ENCODE measurements at places on chromosomes 3 and 15. TPM values are rescaled to one million over a fixed set of nuclear protein-coding genes. Genes with fewer than 3 reads are reported as not detected.
A peak's percentile ranks its signal among the peaks of the same experiment; 100 is the strongest.

FBXO40 gene
- not detected for total RNA-seq

ACSBG1 gene
- not detected for total RNA-seq

RASSF1 gene
- total RNA-seq = 99.0 TPM

ZDHHC23 gene
- 2.8 TPM for total RNA-seq

DNA sequence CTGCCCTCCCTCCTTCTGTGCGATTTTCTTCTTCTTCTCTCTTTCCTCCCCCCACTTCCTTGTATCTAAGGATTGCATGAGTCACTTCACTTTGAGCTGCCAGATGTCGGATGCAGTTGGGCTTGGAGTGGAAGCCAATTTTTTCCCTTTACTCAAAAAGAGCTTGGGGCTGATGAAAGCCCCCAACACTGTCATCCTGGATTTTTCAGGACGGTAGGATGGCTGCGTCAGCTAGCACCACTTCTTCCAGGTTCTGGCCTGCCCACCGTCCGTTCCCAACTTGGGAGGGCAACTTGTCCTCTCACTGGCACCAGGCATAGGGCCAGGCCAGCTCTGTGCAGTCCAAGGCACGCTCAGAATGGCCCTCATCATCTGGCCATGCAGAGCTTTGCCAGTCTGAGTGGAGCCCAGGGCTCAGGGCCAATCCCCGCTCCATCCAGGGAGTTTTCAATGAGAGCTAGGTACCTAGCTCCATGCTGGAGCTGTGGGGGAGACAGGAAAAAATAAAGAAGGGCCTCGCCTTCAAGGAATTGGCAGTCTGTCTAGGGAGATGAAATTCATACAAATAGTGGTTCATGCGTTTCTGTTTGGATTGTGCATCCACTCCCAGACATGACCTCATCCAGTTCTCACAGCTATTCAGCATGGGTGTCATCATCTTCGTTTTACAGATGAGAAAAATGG, 47.7 kb upstream of the INSYN1 start:
- no peaks in the 10 kb centered on the region for H3K36me3 ChIP-seq
- H3K4me3 ChIP-seq = no peak overlapping the region
- no peak for DNase-seq
- H3K27me3 ChIP-seq = no peaks in the 10 kb centered on the region

GRCh38 chr3:196287440-196288140, at the start of gene PCYT1A:
Gene PCYT1A (minus strand): TSS chr3:196287726. CDS start chr3:196270531, 17,195 bp downstream.
- no peaks in the 10 kb centered on the region for H3K4me1 ChIP-seq
- no peaks in the 10 kb centered on the region for H3K27me3 ChIP-seq
- DNase-seq = peak; percentile 86
- H3K4me3 ChIP-seq = peak within 1 kb of the TSS; percentile 90
- H3K36me3 ChIP-seq = no peaks in the 10 kb centered on the region
- H3K27ac ChIP-seq = peak within 1 kb of the TSS; percentile 93

DNA sequence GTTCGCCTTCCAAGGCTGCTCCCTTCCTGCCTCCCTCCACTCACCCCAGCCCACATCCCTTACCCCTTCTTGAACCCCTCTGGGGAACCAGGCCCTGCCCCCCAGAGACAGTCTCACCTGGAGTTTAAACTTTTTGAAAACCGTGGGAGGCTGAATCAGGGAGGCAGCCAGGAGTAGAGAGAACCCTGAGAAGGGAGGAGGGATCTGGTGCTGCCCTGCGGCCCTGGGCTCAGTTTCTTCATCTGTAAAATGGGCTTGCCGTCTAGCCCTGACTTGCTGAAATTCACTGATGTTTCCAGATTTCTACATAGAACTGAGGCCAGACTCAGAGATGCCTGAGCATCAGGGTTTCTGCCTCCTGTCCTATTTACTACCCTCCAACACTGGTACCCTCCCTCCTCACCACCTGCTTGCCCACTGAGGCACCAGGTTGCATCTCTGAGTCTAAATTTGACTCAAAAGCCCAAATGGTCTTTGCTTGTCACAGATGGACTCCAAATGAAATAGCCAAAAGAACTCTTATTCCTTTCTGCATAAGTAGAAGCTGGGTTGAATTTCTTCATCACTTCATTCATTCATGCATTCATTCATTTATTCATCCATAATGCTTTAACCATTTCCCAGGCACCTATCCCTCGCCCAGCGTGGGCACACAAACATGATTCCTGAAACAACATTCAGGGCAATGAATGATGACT, 11.9 kb upstream of the STRA6 start:
- H3K27ac ChIP-seq = no peak overlapping the region
- no peak overlapping the region for H3K4me3 ChIP-seq
- no peaks in the 10 kb centered on the region for H3K27me3 ChIP-seq
- H3K4me1 ChIP-seq = no peaks in the 10 kb centered on the region
- DNase-seq = no peak

DNA sequence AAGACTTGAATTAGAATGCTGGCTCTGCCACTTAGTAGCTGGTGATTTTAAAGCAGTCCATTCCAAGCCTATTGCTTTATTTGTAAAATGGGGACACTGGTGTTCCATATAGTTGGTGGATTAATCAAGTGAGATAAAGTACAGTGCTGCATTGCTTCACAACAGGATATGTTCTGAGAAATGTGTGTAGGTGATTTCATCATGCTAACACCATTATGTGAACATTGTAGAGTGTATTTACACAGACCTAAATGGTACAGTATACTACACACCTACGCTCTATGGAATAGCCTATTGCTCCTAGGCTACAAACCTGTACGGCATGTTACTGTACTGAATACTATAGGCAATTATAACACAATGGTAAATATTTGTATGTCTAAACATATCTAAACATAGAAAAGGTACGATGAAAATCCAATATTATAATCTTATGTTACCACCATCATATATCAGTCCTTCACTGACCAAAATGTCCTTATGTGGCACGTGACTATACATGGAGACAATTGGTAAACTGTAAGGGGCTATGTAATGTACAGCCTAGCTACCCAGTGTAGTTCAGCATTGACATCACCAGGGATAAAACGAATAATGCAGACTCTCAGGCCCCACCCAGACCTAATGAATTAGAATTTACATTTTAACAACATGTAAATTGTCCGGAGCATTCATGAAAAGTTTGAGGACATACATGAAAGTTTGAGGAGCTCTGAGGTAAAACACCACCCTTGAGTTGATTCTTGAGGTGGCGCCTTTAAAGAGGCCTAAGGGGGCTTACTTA, 121.4 kb upstream of the BFSP2 start:
- no peaks in the 10 kb centered on the region for H3K4me1 ChIP-seq
- DNase-seq = no peak
- no peak overlapping the region for H3K4me3 ChIP-seq
- no peaks in the 10 kb centered on the region for H3K27me3 ChIP-seq

- no peak for DNase-seq
- H3K27me3 ChIP-seq = no peaks in the 10 kb centered on the region
- no peak overlapping the region for H3K27ac ChIP-seq
- no peaks in the 10 kb centered on the region for H3K36me3 ChIP-seq
- H3K4me1 ChIP-seq = no peaks in the 10 kb centered on the region
Observed at GRCh38 chr3:184443831-184444230, 64.0 kb downstream of the CHRD start.

DNA sequence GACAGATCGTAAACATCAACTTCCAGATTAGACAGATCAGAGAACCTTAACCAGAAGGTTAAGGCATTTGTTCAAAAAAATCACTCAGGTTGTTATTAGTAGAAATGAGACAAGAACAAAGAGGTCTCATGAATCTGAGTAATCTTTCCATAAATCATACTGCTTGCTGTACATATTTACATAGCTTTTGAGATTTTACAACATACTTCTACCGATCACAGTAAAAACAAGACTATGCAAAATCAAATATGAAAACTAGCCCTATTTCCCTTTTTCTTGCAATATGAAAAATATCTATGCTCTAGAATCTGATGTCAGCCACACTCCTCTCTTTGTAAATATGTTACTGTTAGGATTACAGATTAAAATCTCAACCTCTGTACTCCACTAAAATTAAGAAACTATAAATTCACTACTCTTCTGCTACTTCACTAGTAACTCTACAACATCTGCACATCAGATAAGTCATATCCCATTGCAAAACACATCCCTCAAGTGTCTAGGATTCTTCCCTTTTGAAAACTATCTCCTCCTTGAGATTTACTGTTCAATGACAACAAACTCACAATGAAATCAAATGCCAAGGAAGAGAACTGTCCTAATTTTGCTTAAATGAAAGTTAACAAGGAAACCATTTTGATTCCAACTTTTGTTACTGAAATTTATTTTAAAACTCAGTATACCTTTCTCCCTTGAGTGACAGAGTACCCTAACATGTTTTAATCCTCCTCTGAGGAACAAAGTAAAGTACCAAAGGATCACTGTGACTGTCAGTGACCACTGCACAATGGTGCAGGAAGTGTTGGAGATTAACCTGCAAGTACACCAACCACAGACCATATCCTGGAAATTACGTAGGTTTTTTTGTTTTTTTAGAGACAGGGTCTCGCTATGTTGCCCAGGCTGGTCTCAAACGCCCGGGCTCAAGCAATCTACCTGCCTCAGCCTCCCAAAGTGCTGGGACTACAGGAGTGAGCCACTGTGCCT, 12.8 kb downstream of the DCUN1D1 start:
- no peak for DNase-seq
- no peak overlapping the region for H3K27ac ChIP-seq
- H3K4me1 ChIP-seq = peaks cover 64% of the 10 kb centered on the region
- no peaks in the 10 kb centered on the region for H3K27me3 ChIP-seq
- no peak overlapping the region for H3K4me3 ChIP-seq

- no peaks in the 10 kb centered on the region for H3K4me1 ChIP-seq
- H3K27ac ChIP-seq = no peak overlapping the region
- H3K27me3 ChIP-seq = no peaks in the 10 kb centered on the region
- H3K4me3 ChIP-seq = no peak overlapping the region
- no peak for DNase-seq
- no peaks in the 10 kb centered on the region for H3K36me3 ChIP-seq
Observed at GRCh38 chr3:65776081-65776480, 262.6 kb downstream of the MAGI1 start.

DNA sequence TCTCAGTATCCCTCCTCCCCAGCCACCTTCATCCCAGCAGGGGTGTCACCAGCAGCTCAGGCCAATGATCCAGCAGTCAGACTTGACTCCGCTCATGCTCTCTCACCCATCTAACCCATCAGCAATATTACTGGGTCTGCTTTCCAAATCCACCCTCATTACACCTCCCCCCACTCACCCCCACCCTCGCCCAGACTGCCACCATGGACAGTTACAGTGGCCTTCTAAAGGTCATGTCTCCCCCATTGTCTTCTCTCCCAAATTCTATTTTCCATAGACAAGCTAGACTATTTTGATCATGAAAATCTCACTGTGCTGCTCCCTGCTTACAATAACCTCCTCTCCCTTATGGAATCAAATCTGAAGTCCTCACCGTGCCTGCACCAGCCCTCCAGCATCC, 156.0 kb downstream of the TJP1 start:
- DNase-seq = no peak
- H3K4me3 ChIP-seq = no peak overlapping the region
- no peaks in the 10 kb centered on the region for H3K36me3 ChIP-seq
- no peak overlapping the region for H3K27ac ChIP-seq

- DNase-seq = no peak
- H3K27ac ChIP-seq = no peak overlapping the region
- H3K4me3 ChIP-seq = no peak overlapping the region
Observed at GRCh38 chr15:67154249-67154648, 88.8 kb downstream of the SMAD3 start.

DNA sequence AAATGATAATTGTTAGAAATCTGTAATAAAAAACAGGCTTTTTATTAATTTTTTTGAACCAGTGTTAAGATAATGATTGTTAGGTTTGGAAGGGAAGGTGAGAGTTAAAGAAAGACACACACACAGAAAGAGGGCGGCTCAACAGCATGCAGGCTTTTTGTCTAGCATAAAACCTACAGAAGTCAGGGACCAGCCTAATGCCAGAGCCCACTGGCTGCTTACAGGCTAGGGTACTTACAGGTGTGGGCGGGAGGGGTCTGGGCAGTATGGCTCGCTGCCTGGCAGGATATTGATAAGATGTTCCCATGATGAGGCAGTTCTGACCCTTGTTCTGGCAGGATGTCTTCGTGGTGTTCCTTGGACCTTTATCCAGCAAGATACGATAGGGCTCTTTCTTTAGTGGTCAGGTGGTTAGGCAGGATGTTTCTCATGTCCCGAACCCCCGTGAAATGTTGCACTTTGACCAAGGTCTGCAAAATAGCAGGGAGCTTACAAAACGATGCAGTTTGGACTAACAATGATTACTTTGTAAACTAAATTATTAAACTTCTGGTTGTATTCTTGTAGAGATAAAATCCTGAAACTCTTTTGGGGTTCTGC, 84.7 kb downstream of the DCUN1D1 start:
- H3K36me3 ChIP-seq = peaks cover 70% of the 10 kb centered on the region
- H3K4me1 ChIP-seq = no peaks in the 10 kb centered on the region
- no peak overlapping the region for H3K27ac ChIP-seq
- DNase-seq = no peak
- no peaks in the 10 kb centered on the region for H3K27me3 ChIP-seq
- no peak overlapping the region for H3K4me3 ChIP-seq

DNA sequence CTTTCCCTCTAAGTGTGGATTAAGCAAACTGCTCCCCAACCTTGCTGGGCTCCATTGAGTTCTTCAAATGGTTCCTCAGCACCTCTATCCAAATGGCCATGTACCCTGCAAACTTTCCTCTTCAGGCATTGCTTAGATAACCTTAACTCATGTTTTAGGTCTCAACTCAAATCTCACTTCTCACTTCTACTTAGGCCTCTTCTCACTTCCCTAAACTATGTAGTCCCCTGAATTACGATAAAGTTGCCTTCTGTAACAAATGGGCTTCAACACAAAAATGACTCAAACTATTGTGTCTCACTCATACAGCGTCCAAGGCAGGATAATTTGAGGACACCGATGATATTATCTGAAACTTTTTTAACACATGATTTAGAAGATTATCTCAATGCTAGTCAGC, 62.4 kb upstream of the STAC start:
- no peak overlapping the region for H3K4me3 ChIP-seq
- no peaks in the 10 kb centered on the region for H3K4me1 ChIP-seq
- no peaks in the 10 kb centered on the region for H3K36me3 ChIP-seq
- DNase-seq = no peak
- no peak overlapping the region for H3K27ac ChIP-seq

DNA sequence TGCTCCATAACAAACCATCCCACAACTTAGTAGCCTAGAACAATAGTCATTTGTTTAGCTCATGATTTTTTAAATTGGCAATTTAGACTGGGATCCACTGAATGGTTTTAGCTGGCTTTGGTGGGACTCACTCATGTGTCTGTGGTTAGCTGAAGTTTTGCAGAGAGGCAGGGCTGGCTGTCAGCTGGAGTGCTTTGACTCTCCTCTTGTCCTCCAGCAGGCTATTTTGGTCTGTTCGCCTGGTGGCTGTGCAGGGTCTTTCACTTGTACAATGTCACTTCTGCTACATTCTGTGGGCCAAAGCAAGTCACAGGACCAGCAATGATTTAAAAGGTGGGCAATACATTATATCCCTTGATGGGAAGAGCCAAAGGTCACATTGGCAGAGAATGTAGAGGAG, 1146.5 kb downstream of the ROBO2 start:
- H3K27ac ChIP-seq = no peak overlapping the region
- no peak for DNase-seq
- H3K4me3 ChIP-seq = no peak overlapping the region
- H3K4me1 ChIP-seq = no peaks in the 10 kb centered on the region
- no peaks in the 10 kb centered on the region for H3K36me3 ChIP-seq

- no peaks in the 10 kb centered on the region for H3K36me3 ChIP-seq
- H3K27me3 ChIP-seq = no peaks in the 10 kb centered on the region
- no peak overlapping the region for H3K27ac ChIP-seq
Observed at GRCh38 chr3:55166576-55167555, 239.0 kb upstream of the LRTM1 start.

- peaks cover 32% of the 10 kb centered on the region for H3K4me1 ChIP-seq
- DNase-seq = no peak
- H3K36me3 ChIP-seq = no peaks in the 10 kb centered on the region
- no peak overlapping the region for H3K27ac ChIP-seq
- peaks cover 17% of the 10 kb centered on the region for H3K27me3 ChIP-seq
Observed at GRCh38 chr3:64441861-64442260, 216.6 kb upstream of the PRICKLE2 start.
